ENCODE measurements at places on chromosomes 7 and 10.

GRCh38 chr10:30755441-30755953 is 125.9 kb upstream of the LYZL2 start:
- no peak for DNase-seq

GRCh38 chr10:117736655-117737054 is 194.1 kb downstream of the EMX2 start:
- DNase-seq: no peak

DNA sequence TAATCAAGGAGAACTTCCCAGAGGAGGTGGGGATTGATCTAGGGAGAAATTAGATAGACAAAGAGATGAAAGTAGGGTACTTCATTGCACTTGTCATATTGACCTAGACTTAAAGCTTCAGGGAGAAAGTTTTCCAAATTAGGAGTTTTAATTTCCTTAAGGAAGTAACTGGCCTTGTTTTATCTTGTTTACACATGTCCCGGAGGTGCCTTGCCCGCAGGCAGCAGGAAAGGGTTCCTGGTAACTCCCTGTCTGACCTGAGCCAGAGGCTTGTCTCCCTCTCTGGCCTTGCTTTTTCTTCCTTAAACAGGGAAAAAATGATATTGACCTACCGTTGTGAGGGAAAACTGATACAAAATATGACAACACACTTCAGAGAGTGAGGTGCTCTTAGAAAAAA is 181.6 kb downstream of the EVX1 start:
- no peak for DNase-seq

DNA sequence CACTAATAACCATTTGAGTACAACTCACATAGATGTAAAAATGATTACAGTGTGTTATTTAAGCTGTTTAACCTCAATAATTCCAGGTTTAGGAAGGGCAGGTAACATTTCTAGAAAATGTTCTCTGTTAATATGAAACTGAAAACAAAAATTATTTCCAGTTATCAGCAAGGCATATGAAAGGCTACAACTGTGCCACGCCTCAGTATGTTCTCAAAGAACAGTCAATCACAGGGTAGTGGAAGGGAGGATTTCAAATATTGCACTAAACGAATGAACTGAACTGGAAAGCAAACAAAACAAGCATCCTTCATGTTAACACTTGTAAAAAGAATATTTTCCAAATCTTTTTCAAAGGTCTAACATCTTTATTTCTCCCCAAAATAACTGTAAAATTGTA is 31.3 kb downstream of the ARHGAP19 start:
- DNase-seq: no peak

GRCh38 chr7:142671506-142671905 is 77.8 kb upstream of the PRSS1 start:
- no peak for DNase-seq

GRCh38 chr7:78125884-78126283 is 327.3 kb downstream of the PHTF2 start:
- DNase-seq: no peak

GRCh38 chr7:98280791-98281756 is at the start of gene BRI3:
Gene BRI3, plus strand, starts transcription at chr7:98281686. Its CDS starts 110 bp downstream, at chr7:98281796.
- peak; percentile 92 for DNase-seq

- no peak for DNase-seq
These were observed 70.8 kb downstream of the HIP1 start for GRCh38 chr7:75667938-75668337.

- no peak for DNase-seq
These were observed 21.6 kb downstream of the WBP1L start for GRCh38 chr10:102765336-102765735.

DNA sequence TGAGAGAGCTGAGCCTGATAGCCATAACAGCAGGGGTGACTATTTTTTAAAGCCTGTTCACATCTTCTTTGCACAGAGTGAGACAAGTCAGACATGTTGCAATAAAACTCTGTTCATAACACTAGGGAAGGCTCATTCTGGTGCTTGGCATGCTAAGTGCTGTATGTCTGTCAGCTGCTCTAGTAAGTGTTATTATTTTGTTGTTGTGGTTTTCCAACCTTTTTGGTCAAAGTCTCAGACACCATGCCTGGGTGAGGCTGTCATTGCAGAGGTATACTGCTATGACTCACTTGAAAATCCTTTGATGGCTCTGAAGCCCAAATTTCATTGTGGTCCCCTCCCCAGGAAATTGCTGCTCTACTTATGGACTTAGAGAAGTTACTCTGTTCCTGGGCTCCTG is 129.7 kb downstream of the ADRA2A start:
- no peak for DNase-seq

- DNase-seq: no peak
These were observed 52.1 kb downstream of the TBATA start for GRCh38 chr10:70733051-70733450.

GRCh38 chr7:3434611-3435010 is 133.6 kb downstream of the SDK1 start:
- DNase-seq: no peak

GRCh38 chr7:105751054-105751453 is 125.3 kb downstream of the ATXN7L1 start:
- no peak for DNase-seq

DNA sequence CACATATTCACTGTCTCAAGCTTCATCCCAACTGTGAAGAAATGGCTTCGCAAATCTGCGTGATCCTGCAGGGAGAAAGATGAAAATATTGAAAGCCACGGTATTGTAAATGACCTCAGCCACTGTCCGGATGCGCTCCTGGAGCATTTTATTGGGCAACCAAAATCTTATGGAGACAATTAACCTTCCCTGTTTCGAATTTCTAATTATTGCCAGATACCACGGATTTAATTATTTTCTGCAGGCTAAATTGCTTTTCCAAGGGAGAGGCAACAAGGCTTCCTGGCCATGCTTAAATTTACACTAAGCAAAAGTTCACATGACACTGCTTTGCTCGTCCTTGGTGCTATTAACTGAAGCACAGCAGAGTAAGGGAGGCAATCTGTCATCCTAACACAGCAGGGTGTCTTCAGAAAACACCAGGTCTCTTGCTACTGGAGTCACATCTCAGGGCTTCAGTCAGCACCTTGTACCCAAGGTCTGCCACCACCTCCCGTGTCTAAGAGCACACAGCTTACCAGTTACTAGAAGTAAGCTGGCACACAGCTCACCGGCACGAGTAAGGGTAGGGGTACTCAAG is 162.2 kb downstream of the SFMBT2 start:
- DNase-seq: no peak

DNA sequence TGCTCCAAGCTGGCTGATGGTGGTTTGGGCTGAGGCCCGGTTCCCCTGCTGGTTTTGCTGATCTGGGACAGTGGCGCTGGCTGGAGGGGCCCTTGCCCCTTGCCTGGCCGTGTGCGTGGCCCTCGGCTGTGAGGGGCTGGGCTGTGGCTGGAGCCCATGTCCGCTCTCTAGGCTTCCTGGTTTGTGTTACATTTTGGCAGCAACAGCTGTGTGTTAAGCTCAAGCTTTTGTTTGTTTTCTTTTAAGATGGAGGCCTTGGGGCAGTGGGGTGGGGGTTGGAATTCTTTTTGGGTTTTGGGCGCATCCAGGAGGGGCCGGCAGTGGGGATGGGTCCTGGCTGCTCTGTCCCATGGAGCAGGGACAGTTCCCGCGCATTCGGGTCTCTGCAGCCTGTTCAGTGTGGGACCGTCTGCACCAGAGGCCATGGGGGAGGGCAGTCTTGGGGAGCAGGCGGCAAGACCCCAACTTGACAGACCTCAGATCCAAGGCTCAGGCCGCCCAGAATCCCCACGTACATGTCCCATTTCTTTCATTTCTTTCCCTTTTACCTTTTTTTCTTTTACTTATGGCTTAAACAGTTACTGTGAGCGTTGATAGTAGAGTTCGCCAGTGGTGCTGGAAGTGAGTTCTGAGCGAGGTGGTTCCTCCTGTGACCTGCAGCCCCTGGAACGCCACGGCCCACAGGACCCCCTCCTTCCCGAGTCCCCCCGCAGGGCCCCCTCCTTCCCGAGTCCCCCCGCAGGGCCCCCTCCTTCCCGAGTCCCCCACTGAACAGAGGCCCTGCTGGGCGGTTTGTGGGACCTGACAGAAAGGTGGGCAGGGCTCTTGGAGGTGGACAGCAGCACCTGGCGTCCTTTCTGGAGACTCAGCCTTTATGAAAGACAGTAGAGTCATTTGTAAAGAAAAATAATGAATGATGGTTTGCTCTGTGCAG is 75.3 kb downstream of the INPP5A start:
- no peak for DNase-seq

- no peak for DNase-seq
These were observed 50.9 kb downstream of the DOCK1 start for GRCh38 chr10:126955934-126956711.

- no peak for DNase-seq
These were observed 5.0 kb upstream of the NDUFB2 start for GRCh38 chr7:140691376-140692045.

GRCh38 chr7:74560086-74560719 is 97.3 kb upstream of the GTF2I start:
- no peak for DNase-seq

DNA sequence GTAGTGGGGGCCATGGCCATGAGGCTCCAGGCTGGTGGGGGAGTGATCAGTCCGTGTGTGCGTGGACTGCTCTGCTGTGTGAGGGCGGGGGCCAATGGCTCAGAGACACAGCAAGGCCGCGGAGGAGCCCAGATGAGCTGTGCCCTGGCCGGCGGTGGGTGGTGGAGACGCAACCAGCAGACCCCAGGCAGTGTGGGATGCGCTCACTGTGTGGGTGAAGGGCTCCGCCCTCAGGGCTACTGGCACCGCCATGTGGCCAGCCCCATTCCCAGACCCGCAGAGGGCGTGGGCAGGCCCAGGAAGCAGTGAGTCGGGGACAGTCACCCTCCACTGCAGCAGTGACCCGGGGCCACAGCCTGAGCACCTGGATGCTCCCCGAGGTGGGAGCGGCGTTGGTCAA is 9.1 kb downstream of the NKX6-2 start:
- no peak for DNase-seq

- no peak for DNase-seq
These were observed 10.2 kb upstream of the CRHR2 start for GRCh38 chr7:30692438-30692837.

All from HuH-7.5 (cell line).